ENCODE measurements at places on chromosomes 12 and 14.

DNA sequence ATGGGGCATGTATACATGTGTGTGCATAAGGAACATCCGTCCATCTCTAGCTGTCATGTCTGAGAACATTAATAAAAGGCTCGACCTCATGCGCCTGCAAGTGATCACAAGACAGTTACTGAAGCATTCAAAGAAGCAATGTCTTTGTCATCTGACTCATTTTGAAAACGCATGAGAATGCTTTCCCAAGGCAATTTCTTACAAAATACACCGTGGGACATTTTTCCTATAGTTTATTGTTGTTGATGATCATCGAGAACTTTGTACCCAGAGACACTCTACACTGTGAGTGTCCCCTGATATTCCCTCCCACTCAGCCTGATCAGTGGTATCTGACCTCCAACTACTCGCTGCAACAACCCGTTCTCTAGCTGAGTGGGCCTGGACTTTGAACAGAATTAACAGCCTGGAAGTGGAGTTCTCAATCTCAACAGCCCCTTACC, 68.1 kb downstream of the ETV6 start:
- no peak for DNase-seq

- no peak for DNase-seq
Measured at GRCh38 chr12:79162948-79163347, 298.4 kb downstream of the SYT1 start.

DNA sequence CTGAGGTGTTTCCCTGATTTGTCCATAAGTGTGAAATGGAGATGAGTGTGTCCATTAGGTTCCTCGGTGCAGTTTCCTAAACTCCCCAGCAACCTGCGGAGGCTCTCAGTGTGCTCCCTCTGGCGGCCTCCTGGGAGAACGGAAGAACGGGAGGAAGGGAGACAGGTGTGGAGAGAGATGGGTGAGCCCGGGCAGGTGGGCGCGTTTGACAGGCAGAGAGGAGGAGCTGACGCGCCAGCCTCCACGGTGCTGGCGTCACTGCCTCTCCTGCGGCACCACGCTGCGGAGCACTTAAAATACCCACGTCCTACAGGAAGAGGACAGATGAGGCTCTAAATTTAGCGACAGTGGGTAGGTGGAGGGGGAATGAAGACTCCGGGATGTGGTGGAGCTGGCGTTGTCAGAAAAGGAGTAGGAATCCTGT, 26.8 kb upstream of the PEX5 start:
- DNase-seq, result peak; percentile 27

DNA sequence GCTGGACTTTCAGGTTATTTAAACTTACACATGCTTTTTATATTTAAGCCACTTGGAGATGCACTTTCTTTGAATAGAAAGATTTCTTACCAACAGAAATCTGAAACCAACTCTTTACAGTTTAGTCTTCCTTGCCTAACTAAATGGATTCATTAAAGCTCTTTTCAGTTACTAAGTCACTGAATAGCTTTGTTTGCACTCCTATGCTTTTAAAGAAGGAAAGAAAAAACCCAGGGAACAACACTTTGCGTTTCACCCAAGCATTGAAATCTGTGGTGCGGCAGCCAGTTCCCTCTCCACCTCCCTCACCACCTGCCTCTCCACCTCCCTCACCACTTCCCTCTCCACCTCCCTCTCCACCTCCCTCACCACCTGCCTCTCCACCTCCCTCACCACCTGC, 70.3 kb downstream of the RIMBP2 start:
- DNase-seq, result no peak

DNA sequence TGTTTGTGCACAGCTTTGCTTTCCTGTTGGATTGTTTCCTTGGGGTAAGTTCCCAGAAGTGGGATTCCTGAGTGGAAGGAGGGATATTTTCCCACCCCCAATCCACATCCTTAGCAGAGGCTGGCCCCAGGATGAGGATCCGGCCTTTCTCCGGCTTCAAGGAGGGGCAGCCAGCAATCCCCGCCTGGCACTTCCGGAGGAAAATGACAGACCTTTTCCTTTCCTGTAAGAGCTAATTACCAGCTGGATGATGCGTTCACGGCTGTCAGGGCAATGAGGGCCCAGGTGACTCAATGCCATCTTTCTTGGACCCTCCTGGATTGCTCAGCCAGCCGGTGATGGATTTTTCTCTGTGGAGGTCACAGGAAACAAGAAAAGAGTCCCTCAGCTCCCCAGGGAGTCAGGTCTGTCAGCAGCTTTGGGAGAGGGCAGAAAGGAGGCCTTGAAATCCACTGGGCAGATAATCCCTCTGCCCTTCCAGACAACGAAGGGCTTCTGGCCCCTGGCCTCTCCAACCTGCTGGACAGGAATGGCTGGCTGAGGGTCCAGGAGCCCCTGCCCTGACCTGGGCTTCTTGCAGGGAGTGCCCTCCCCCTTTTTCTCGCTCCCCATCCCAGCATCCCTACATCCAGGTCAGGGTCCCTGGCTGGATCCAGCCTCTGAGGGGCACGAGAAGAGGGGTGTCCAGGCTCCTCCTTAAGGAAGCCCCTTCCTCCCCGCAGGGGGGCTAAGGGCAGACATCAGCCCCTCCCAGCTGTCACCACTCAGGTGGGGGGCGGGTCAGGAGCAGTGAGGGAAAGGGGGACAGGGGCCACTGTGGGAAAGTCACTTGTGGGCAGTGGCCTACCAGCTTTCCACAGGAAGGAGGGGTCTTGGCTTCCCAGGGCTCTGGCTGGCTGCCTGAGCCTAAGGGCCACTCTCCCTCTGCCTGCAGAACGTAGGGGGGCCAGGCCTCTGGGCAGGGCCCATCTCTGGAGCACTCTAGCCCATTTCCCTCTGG, 16.1 kb upstream of the CCDC85C start:
- no peak for DNase-seq

- DNase-seq, result no peak
Measured at GRCh38 chr14:86296173-86296572, 766.2 kb downstream of the FLRT2 start.

GRCh38 chr14:104403421-104404220, 175.9 kb upstream of the C14orf180 start:
- DNase-seq, result no peak

DNA sequence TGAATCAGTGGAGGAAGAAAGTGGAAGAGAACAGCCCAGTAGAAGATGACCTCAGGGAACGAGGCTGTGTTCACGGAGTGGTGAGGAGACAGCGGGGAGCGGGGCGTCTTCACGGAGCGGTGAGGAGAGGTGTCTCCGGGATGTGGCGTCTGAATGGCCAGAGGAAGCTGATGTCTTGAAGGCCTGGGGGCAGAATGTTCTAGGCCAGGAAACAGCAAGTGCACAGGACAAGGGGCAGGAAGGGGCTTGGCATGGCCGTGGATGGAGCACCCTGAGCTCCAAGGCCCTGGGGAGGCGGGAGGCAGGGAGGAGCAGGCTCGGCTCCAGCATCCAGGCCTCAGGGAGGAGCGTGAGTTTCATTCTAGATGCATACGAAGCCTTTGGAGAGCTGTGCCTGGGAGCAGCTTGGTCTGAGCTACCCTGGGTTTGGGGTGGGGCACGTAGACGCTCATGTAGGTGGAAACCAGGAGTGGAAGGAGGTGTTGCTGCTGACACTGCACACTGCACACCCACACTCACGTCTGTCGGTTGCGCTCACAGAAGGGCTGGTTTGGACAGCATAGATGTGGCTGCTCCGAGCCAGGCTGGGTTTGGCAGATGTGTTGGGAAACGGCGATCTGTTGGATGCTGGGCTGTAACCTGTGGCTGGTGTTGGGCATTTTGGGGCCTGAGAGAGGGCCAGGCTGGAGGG, 131.6 kb downstream of the ADGRD1 start:
- DNase-seq, result peak; percentile 5

- no peak for DNase-seq
Measured at GRCh38 chr14:33375786-33376185, 437.1 kb downstream of the NPAS3 start.

DNA sequence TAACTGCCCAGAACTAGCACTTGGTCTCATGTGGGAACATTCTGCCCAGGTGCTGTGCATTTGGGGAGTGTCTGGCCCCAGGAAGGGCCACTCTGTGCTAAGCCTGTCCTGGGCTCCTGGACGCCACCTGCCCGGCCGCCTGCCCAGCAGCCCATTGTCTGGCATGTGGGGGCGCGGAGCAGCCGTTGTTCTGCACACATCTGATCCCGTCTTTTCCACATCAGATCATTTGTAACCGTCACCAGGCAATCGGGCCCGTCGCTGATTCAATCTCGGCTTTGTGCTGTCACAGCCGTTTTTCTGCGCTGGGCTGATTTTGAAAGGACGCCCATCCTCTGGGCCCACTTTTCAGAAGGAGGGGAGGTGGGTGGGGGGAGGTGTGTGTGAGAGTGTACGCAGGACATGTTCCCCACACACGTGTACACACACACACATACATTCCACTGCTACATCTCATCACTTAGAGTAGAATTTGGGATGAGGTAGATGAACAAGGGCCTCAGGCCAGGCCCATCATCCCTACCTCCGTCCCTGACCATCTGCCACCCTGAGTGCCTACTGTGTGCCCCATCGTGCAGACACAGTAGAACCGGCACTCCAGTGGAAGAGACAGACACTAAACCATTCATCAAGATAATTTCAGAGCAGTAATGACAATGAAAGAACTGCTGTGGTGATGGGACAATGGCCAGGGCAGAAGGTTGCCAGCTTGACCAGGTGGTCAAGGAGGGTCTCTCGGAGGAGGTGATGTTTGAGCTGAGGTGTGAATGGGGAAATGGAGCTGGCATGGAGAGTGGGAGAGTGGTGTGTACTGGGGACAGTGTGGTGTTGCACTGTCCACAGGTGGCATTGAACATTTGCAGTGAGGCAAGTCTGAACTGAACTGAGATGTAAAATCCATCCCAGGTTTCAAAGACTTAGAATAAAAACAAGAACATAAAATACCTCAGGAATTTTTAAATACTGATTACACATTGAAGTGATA, 19.0 kb downstream of the FAM222A start:
- no peak for DNase-seq

- no peak for DNase-seq
Measured at GRCh38 chr12:24852420-24852819, 96.5 kb downstream of the BCAT1 start.

DNA sequence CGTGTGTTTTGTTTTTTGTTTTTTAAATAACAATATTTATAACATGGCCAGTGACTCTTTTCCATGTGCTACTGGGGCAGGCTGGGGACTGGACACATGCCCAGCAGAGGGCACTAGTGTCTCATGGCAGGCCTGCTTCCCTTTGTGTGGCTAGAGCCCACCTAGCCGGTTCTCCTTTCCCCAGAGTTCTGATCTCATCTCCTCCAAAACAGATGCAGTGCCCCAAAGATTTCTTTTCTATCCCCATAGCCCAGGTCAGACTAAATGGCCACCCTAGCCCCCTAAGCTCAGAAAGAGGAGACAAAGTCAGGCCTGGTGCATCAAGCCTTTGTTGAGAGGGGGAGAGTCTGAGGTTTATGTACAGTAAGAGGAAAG, 21.2 kb downstream of the PRPF40B start:
- DNase-seq, result peak; percentile 73

- DNase-seq, result no peak
Measured at GRCh38 chr14:96050482-96050881, 11.3 kb downstream of the C14orf132 start.

GRCh38 chr12:104604070-104604994, 147.6 kb downstream of the CHST11 start:
- DNase-seq, result peak; percentile 70

DNA sequence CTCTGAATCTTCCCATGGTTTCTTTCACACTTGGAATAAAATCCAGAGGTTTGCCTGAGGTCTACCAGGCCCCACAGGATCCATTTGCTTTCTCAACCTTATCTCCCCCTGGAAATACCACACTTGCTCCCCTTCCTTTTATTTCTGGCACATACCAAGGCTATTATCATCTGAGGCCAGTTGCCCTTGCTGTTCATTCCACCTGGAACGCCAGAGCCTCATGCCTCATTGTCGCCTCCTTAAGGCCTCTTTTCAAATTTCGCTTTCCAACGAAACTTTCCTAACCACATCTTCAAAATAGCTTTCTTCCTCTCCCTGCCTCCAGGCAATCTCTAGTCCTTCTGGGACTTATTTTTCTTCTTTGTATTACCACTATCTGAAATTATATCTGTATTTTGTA, 11.2 kb upstream of the LRIG3 start:
- DNase-seq, result no peak

- no peak for DNase-seq
Measured at GRCh38 chr12:81843599-81843998, 84.4 kb upstream of the PPFIA2 start.

DNA sequence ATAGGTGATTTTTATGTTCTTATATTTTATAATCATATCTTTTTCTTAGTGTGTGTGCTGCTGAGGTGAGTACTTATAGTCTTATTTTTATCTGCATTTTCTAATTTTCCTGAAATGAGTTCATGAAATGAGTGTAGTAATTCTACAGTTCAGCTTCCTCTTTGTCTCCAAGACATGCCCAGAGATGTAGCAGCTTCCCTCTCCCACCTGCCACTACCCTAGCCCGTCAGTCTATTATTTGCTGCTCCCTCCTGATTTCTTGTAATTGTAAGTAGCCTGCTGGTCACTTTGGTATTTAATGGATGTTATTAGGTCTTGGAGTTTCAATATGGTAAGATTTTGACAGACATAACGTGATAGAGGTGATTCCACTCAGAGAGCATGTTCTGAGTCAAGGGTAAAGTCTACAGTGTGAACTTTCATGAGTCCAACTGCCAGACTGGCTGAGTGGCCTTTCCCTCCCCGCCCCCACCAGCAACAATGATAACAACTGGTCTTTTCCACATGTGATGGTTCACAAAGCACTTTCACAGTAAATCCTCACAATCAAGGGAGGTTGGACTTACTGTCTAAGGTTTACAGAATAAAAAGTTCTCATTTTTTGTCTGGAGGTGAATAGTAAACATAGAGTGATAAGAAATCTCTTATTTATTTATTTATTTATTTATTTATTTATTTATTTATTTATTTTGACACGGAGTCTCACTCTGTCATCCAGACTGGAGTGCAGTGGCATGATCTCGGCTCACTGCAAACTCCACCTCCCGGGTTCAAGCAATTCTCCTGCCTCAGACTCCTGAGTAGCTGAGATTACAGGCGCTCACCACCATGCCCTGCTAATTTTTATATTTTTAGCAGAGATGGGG, 4.2 kb upstream of the RIPK3 start:
- no peak for DNase-seq

DNA sequence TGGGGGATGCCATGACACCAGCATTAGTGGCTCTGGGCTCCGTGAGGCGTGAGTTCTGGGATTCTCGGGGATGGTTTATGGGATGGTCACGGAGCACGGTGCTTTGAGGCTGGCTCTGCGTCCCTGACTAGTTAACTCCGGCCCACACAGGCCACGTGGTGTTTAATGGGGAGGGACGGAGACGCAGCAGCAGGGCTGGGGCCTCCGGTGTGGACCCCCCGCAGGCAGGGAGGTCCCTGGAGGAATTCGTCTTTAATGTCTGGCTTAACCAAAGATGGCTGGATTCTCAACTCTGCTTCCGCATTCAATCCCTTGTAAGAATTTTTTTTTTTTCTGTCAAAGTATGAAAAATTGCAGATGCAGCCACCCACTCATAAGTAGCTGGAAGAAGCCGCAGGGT, 86.4 kb upstream of the RFLNA start:
- no peak for DNase-seq

Data from CD4-positive, alpha-beta T cell (primary cell).